ENCODE measurements at places on chromosomes 2 and 18.
A peak's percentile ranks its signal among the peaks of the same experiment; 100 is the strongest.

DNA sequence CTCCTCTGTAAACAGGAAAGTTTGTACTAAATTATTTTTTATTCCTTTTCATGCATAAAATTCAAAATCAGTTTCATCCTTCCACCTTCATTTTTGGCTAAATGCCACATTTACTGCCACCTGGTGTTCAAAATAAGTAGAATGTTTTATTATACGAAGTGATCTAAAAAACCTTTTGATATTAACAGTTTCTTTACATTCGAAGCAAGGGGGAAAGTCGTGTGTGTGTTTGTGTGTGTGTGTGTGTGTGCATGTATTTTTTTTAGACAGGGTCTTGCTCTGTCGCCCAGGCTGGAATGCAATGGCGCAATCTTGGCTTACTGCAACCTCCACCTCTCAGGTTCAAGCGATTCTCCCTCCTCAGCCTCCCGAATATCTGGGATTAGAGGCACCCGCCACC is 9.0 kb upstream of the SCN9A start:
- no peak for DNase-seq

- peak; percentile 38 for DNase-seq
Observed at GRCh38 chr18:3262234-3263131, 550 bp downstream of the MYL12B start.

GRCh38 chr2:216838151-216838550 is 21.7 kb downstream of the TNP1 start:
- DNase-seq: no peak

- DNase-seq: no peak
Observed at GRCh38 chr2:240436683-240437550, 1.5 kb downstream of the GPC1 start.

GRCh38 chr18:55317324-55317723 is 270.7 kb downstream of the TCF4 start:
- no peak for DNase-seq

- DNase-seq: peak; percentile 29
Observed at GRCh38 chr2:43637030-43637803, at the start of gene PLEKHH2. TSS of gene PLEKHH2 (plus strand) at chr2:43637260. CDS start at chr2:43644674, 7,414 bp downstream.

GRCh38 chr2:160741271-160741670 is 247.7 kb upstream of the RBMS1 start:
- DNase-seq: no peak

GRCh38 chr2:18998491-18998890 is 359.9 kb downstream of the OSR1 start:
- DNase-seq: no peak

- DNase-seq: no peak
Observed at GRCh38 chr2:48220501-48220900, 309.5 kb upstream of the STON1 start.

DNA sequence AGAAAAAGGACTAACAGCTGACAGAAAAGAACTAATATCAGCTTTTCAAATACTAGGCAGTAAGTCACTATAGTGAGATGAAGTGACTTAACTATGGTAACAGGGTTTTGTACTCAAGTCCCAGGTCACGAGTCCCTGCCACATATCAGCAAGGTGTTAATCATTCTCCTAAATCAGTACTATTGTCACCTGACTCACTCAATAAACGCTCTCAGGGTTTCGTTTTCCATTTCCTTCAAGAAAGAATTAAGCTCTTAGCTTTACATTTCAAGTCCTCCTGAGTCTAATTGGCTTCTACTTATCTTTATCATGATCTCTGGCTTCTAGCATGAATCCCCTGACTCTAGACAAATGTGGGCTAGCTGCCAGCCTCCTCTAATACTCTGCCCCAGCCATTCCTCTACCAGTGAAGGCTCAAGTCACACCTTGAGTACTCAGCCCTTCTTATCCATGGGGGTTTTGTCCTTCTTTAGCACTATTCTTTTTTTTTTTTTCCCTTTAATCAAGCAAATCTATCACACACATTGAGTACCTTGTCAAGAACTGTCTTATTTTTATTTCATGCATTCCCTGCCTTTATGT is 20.0 kb downstream of the BUB1 start:
- DNase-seq: no peak

- DNase-seq: no peak
Observed at GRCh38 chr2:129404000-129404685, 575.3 kb upstream of the RAB6C start.

DNA sequence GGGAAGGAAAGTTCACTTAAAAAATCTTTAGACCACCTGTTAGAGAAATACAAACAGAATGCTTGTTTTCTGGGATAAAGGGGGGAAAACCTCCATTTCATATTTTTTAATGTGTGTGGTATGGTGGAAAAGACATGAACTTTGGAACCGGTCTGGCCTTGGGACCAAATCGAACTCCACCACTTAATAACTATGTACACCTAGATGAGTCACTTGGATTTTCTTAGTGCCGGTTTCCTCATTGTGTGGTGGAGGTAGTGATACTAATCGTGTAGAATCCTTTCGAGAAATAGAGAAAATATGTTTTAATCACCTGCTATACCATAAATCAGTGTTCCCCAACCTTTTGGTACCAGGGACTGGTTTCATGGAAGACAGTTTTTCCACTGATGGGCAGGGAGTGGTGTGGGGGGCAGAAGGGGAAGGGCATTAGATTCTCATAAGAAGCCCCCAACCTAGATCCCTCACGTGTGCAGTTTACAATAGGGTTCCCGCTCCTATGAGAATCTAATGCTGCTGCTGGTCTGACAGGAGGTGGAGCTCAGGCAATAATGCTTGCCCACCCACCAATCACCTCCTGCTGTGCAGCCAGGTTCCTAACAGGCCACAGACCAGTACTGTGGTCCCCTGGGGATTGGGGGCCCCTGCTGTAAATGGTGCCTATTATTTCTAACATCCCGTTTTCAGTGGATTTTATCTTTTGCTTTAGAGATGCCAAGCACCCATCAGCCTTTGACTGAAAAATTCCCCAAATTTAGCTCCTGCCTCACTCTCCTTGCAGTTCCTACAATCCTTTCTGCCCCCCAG is 308.8 kb downstream of the PRKCE start:
- no peak for DNase-seq

- peak; percentile 33 for DNase-seq
Observed at GRCh38 chr2:53802617-53803151, 15.8 kb downstream of the ERLEC1 start.

- DNase-seq: no peak
Observed at GRCh38 chr2:31567679-31568078, 13.1 kb downstream of the SRD5A2 start.

DNA sequence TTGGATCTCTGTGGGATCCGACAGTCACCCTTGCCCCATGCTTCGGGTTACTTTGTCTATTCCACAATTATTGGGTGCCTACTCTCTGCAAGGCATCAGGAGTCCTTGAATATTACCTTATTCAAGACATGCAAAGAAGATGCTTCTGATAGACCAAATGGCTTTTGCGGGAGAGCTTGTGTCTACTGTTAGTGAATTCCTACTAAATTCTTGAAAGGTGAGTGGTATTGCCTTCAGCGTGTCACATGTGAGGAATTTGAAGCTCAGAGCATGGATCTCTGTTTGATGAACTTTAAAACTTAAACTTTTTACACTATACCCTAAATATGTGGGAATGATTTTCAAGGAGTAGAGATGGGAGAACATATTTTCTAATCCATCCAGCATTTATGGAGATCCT is 184.4 kb downstream of the LTBP1 start:
- DNase-seq: no peak

- DNase-seq: no peak
Observed at GRCh38 chr2:20444101-20444992, 2.5 kb upstream of the RHOB start.

DNA sequence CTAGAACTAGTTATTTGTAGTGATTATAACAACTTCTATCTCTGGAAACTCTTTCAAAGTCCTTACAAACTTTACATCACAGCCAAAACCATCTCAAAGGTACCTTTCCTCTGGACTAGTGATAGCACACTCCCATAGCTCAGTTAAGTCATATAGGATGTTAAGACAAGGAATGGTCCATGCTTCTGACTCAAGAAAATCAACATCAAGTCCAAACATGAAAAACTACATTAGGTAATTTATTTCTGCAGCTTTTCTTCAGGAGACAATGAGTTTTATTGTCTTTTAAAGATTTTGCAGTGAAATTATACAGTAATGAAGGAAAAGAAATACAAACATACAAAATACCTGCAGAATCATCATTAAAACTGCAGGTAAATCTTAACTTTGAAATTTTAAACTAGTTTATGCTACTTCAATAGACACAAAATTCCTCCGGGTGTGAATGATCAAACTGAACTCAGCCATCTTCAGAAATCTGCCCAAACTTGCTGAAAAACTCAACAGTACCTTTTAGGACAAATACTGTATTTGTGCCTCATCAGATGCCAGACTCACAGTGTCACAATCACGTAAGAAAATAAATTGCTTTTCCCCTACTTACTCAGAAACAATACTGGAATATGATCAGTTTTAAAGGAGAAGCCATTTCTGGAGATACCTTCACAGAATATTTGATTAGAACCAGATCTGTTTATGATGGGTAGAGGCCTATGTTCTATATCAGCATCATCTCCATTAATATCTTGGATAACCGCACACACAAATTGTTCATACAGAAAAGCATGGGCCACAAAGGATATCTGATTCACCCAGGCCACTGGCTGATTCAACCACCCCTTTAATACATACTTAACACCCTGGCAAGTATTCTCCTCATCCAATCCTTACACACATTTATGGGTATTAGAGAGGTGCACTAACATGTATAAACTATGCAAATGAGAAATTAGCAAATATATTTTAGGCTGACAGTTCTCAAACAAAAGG is 2.6 kb downstream of the TMEM131 start:
- DNase-seq: no peak

- DNase-seq: no peak
Observed at GRCh38 chr2:24883946-24884345, 36.1 kb downstream of the ADCY3 start.

GRCh38 chr2:38652431-38653273 is 13.3 kb upstream of the GALM start:
- DNase-seq: no peak

DNA sequence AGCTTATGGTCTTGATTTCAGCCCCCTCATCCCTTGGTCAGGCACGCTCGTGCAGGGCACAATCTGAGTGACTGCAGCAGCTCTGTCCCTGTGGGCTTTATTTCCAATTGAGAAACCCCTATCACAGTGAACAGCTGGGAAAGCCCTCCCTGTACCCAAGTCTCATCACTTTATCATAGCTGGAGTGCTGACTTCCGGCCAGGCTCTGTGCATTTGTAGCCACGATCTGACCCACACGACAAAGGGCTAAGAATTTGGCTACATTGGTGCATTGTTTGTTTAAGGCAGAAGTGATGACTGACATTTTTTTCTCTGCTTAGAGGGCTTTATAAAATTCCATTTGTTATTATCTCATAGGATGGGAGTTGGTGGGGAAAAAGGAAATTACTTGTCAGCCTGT is 184.4 kb downstream of the KCNS3 start:
- DNase-seq: no peak

- no peak for DNase-seq
Observed at GRCh38 chr18:41265047-41265446, 690.0 kb upstream of the PIK3C3 start.

DNA sequence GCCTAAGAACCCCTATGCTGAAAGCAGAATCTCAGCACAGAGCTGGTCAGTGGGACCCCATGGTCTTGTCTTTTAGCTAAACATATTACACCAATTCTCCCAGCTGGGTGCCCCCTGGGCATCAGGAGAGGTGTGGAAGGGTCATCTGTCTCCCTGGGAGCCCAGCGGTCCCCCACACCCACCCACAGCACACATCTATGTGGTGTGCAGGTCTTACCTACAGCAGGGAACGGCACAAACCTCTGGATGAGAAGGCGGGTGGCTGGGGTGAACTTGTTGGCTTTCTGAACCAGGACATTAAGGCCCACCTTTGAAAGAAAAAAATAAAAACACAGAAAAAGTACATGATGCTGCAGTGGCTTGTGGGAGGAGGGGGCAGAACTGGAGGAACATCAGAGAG is 70.7 kb downstream of the EMX1 start:
- DNase-seq: no peak

DNA sequence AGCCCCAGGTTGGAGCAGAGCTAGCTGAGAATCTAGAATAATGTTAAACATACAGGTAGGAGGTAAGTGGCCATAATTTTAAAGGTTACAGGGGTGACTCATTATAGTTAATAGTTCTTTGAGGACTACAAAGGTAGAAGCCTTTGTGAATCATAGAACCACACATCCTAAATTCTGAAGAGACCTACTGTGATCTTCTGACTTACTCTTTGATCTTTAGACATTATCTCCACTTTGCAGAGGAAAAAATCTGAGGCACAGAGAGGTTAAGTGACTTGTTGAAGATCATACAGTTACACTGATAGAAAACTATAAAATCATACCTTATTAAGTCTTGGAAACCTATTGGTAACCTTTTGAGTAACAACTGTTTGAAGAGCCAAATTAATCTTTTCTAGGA is 1051.3 kb upstream of the NRXN1 start:
- DNase-seq: no peak

- no peak for DNase-seq
Observed at GRCh38 chr18:48956356-48956755, 5.6 kb upstream of the SMAD7 start.

- no peak for DNase-seq
Observed at GRCh38 chr2:152740743-152741328, 22.4 kb downstream of the ARL6IP6 start.

GRCh38 chr2:215624423-215624829 is 188.6 kb upstream of the FN1 start:
- DNase-seq: peak; percentile 19

- no peak for DNase-seq
Observed at GRCh38 chr18:33583901-33584300, 5.9 kb downstream of the ASXL3 start.

DNA sequence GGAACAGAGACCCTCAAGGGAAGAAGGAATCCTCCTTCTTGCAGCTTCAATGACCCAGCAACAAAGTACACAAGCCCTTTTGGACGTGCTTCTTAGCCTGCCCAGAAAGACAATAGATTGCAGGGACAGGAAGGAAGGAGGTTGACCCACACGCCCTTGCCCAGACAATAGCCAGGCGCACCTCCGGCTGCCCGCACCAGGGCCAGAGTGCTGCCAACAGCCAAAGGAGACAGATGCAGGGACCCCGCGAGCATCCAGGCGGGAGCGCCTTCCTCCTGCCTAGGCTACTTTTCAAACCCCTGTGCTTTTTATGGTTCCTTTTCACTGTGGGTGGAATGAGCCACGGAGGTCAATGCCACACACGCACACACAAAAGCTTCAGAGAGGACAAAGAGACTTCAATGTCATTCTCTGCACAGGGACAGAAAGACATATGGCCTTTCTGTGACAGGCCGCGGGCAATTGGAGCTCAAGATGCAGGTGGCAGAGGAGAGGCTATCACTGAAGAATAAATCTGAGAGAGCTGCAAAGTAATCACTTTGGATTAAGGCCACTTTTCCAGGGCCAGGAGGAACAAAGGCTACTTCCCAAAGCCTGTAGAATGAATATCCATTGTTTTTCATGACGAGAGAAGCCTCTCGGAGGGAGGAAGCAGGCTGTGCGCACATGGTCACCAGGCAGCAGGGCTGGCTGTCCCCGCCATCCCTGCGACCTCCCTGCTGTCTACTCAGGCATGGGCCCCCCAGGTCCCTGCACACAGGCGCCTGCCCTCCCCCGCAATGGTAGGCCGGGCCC is 300.6 kb downstream of the EIPR1 start:
- DNase-seq: no peak

GRCh38 chr2:46876741-46877384 is 38.7 kb downstream of the MCFD2 start:
- DNase-seq: peak; percentile 52
